ENCODE measurements at places on chromosomes 7 and 10.

DNA sequence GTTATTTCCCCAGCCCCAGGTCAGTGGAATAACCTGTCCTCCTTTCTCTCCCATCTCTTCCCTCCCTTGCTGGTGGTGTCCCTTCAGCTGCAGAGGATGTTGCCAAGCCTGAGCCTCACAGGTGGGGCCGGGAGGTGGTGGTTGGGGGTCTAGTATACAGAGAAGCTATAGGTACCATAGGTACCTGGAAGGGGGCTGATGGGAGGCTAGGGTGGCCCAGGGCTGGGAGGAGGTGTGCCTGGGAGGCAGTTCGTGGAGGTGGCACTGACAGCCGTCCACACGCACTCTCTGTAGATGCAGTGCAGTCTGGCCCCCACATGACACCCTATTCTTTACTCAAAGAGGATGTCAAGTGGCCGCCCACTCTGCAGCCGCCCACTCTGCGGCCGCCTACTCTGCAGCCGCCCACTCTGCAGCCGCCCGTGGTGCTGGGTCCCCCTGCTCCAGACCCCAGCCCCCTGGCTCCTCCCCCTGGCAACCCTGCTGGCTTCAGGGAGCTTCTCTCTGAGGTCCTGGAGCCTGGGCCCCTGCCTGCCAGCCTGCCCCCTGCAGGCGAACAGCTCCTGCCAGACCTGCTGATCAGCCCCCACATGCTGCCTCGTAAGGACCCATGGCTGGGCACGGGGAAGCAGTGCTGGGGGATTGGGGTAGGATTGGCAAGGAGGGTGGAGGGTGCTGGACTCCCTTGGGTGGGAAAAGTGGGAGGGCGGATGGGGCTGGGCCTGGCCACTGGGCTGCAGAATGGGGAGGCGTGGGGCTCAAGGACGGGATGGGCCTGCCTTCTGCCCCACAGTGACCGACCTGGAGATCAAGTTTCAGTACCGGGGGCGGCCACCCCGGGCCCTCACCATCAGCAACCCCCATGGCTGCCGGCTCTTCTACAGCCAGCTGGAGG is 9.5 kb downstream of the IRF5 start:
- DNase-seq, result no peak

- DNase-seq, result no peak
These were observed 826 bp downstream of the CHPF2 start for GRCh38 chr7:151232917-151233701.

GRCh38 chr7:105429746-105430612 is 41.3 kb upstream of the SRPK2 start:
- no peak for DNase-seq

DNA sequence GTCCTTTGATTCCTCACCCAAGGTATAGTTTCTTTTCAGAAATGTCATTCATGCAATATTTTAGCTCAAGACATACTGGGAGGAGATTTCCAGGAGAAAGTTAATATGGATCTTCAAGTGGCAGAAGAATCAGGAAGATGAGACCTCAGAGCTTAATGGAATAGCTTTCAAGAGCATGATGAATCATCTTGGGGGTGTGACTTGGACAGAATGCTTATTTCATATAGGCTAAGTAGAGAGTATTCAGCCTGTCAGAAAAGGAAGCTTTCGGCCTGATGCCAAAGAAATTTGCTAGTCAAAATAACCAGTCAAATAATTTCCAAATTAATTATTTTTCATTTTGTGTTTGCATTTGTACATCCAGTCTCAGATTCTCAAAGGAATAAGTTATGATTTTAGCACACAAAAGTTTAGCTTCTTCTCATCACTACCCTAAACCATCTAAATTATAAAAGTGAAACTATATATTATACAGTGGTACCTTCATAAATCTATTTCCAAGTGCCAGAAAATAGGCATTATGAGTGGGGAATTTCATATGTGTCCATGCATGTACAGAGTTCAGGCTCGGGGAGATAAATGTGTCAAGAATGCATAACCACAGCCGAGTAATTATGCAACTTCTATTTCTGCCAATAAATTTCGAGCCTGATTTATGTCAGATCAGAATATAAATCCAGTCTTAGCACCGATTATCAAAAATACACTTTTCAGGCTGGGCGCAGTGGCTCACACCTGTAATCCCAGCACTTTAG is 27.3 kb upstream of the CALD1 start:
- DNase-seq, result no peak

DNA sequence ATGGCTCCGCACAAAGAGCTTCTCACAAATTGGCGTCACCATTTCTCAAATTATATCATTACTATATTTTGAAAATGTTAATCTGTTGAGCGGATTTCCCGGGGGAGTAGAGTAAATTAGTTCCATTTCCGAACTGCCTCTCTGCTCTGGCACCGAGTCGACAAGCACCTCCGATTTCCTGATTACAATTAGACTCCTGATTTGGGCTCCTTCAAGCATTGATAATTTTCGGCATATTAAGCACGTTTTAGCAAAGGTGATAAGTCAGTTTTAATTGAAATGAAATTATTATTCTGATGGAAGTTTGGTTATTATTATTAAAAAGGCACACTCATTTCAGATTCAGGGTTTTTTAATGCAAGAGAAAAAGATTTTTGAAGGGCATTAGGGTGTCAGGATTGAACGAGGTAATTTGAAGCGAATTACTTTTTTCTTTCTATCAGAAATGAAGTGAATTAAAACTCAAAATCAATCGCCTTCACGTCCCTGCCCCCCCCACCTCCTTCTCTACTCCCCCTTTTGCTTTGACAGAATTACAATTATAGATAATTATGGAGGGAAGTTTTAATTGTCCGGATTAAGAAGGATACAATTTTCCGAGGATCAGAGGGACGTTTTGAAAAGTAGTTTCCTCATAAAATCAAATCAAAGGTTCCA is 4.0 kb upstream of the UNCX start:
- DNase-seq, result no peak

GRCh38 chr7:57215423-57215822 is 83.2 kb upstream of the ZNF479 start:
- no peak for DNase-seq

GRCh38 chr10:119715628-119716505 is 10.0 kb upstream of the INPP5F start:
- DNase-seq, result no peak

DNA sequence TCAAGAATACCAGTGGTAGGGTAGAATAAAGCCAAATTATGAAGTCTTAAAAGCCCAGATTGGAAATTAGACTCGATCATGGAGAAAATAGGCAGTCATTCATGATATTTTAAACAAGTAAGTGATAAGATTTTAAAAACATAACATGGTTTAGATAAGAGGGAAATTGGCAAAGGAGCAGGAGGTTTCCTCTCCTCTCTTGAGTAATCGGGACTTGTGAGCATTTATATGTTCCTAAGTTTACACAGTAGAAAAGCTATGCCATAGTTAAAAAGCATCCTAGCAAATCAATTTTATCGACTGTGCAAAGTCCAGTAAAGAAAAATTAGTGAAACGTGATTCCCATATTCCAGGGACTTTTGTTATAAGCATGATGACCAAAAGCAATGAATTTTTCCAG is 313.2 kb downstream of the AHR start:
- no peak for DNase-seq

DNA sequence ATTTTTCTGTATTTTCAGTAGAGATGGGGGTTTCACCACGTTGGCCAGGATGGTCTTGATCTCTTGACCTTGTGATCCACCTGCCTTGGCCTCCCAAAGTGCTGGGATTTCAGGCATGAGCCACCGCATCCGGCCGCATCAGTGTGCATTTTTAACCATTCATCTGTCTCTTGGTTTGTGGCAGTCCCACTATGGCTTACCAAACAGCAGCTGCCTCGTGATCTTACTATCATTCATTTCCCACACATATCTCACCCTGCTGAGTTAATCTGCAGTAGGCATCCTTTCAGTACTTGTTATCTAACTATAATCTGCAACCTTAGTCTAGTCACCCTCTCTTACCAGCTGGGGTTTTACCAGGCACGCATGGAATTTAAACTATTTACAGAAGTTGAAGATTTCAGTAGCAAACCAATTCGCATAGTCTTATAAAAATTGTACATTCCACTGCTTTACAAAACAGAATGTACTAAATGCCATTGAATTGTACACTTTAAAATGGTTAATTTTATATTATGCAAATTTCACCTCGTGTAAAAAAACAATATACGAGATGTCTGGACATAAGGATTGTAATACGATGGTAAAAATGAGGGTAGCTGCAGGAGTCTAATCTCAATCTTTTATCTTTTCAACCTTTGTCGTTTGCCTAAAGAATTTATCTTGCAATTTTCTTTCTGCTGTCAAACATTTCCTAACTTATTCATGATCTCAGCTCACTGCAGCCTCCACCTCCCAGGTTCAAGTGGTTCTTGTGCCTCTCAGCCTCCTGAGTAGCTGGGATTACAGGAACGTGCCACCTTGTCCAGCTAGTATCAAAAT is 4.6 kb upstream of the TBC1D12 start:
- DNase-seq, result no peak

- DNase-seq, result no peak
These were observed 144.2 kb downstream of the MDFIC start for GRCh38 chr7:115066050-115066449.

GRCh38 chr7:124152859-124153692 is 120.2 kb upstream of the TMEM229A start:
- DNase-seq, result no peak

GRCh38 chr10:128528167-128528566 is 401.9 kb upstream of the MKI67 start:
- DNase-seq, result no peak

DNA sequence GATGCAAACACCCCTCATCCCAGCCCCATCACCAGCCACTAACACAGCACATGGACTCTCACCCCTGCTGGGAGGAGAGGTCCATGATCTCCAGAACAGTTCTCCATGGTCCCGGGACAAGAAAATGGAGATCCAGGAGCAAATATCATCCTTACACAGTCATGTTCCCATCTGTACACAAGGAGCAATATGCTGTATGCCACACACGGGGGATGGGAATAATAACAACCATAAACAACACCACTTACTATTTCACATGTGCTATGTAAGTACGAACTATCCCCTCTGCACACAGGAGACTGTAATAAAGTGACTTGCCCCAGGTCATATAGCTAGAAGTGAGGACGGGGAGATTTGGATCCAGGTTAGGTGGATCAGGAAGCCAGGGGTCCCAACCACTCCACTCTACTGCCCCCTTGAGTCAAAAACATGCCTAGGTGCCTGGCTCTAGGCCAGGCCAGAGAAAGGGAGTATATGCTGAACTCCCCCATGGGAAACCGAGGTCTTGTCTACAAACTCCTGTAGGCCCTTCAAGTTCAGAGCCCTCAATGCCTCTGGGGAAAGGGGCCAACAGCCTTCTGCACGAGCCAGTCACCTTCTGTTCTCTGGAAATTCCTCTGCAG is 34.1 kb downstream of the LRRC20 start:
- no peak for DNase-seq

DNA sequence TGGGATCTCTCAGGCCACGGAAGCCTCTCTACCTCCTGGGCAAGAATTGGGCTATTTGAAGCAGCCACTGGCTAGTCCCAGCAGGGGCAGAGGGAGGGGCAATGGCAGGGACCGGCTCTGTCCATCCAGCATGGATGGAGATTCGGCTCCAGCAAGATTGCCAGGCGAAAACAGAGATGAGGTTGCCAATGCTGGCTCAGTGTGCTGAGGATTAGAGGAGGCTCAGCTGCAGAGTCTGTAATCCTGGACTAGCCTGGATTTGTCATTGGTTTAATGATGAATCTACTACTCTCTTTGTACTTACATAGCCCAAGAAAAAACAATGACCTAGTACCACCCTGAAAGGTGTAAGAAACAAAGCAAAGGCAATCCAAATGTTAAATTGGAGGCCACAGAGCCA is 112.2 kb upstream of the PDCD4 start:
- DNase-seq, result no peak

DNA sequence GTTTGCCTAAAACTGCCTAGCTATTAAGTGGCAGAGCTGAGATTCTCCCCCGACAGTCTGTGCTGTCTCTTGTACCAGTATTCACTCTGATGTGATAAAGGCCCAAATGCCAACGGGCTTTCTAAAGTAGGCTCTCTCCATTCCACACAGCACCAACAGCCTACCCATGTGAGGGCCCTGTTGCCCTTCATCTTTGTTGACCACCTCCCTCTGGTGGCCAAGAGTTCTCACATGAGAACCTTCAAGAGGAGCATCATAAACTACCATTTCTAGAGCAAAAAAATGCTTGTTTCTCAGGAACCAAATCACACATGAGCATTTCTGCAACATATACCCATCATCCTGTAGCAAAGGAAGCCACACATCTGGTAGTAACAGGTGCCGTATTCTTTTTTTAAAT is 185.8 kb downstream of the GRM8 start:
- no peak for DNase-seq

- no peak for DNase-seq
These were observed 52.5 kb upstream of the MPP7 start for GRCh38 chr10:28355376-28355775.

GRCh38 chr7:133575726-133576440 is 323.0 kb downstream of the EXOC4 start:
- DNase-seq, result no peak

- DNase-seq, result no peak
These were observed 162.1 kb downstream of the JAZF1 start for GRCh38 chr7:28018446-28018845.

GRCh38 chr10:12839941-12840611 is 161.4 kb downstream of the CCDC3 start:
- DNase-seq, result no peak

Data from DMS79 (cell line).